Effector memory CD8-positive, alpha-beta T cell (primary cell): ENCODE measurements at places on chromosomes 3 and 15.

DNA sequence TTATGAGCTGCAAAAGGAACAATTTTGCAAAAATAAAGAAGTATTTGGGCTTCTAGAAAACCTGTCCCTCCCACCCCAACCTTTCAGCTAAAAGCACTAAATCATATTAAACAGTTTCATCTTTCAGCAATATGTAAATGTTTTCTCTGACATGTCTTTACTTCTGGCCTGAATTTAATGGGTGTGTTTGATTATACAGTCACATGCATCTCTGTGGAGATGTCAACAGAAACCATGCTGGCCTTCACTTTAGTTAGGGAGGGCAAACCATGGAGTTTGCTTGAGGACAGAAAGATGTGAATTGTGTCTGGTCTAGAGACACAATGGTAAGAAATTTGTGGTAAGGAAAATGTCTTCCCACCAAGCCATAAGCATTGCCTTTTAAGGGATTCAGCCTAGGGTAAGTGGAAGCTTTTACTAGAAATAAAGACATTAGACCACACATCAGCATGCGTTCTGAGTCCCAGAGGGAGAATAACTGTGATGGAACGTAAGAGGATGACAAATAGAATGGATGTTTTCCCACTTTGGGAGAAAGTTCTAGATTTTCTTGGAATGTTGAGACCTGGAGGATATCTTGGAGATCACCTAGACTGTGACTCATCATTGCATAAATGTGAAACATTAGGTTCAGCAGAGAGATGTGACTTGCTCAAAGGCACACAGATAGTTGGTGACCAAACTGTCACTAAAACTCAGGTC lies 68.9 kb downstream of the ST8SIA2 start:
- no peak for DNase-seq

GRCh38 chr3:122535964-122536631 lies 21.4 kb upstream of the KPNA1 start:
- no peak for DNase-seq

DNA sequence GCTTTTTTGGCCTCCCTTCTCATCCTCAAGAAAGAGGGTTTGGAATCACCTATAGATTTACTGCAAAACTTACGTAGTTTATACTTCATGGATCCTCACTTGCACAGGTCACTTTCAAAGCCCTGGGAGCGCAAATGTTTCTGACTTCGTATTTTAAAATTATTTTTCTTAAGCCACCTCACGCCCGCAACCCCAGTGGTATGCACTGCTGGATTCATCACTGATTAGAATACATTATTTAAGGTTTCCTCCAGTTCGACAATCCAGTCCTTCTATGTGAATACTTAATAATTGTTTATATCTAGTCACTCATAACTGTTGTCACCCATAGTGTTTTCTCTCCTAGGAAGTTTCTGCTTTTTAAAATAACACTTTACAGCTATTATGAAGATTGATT lies 339.9 kb downstream of the CHL1 start:
- DNase-seq, result no peak

DNA sequence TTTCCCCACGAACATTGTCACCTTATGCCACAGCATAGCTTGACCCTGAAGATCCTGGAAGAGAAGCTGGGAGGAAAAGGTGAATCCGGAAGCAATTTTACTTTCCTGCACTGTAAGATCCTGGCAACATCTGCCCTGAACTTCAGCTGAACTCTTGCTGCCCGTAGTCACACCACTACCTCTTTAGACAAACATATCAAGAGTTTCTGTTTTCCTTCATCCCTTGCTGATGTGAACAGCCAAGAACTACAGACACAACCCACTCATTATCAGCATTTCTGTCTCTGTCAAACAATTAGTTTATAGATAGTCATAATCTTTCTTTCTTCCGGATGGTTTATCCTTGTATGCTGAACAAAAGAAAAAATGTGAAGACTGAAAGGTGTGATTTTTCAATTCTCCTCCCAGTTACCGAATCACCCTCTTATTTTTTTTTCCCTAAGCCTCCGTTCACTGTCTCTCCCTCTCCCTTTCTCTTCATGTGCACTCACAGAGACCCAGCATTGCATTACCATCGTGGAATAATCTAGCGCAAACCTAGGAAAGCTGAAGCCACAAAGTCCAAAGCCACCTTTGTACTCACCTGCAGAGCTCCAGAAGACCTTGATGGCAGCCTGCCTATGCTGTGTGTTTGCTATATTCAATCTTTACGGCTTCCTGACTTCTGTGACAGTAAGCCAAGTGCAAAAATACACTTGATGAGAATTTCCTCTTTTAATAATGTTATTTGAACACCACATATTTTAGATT lies 229.2 kb downstream of the CDIN1 start:
- DNase-seq, result no peak

DNA sequence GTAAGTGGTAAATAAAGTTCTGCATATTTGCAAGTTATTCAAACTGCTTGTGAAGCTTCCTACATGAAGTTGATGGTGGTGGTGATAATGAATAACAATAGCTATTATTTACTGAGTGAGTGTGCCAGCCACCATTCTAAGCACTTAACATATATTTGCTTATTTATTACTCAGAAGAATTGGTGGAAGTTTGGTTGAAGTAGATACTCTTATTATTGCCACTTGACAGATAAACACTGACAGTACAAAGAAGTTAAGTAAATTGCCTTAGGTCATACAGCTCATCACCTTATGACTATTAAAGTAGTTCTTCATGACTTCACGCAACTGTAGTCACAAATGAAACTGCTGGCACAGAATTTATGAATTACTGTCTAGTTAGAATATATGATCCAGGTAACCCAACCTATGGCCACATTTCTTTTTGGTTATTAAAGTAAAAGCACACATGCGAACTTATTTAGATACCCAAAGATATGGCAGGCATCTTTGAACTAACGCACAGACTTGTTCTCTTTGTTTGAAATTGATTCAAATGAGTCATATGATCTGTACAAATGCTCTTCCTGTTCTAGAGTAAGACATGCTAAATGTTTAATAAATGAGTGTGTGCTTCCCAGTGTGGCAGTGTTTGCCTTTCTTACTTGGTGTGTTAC lies 99.8 kb upstream of the NR2F2 start:
- DNase-seq, result no peak

DNA sequence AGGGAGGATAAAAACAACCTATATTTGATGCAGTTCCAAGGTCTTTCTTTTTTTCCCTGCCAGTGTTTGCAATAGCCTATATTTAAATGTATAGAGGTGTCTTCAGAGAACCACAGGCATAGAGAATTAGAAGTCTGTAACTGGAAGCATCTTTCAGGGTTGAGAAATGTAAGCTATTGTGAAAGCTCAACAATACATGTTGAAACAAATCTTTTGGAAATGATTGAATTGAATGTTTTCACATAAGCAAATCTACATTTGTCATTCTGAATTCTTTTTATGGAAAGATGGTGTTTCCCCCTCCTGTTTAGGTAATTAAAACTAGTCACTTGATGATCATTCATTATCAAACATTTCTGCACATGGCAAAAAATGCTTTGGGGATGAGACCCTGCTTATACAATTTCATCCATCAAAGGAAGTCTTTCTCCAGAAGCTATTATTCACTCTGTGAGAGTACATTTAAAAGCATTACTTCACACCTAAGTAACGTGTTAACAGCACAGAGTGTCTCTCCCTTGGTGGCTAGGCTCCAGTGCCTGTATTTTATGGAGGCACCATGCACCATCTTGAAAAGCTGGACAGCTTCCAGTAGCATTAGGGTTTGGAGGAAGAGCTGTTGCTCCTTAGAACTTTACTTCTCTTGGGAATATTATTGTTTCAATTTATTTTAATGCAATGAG lies 406.2 kb downstream of the LSAMP start:
- DNase-seq, result no peak

DNA sequence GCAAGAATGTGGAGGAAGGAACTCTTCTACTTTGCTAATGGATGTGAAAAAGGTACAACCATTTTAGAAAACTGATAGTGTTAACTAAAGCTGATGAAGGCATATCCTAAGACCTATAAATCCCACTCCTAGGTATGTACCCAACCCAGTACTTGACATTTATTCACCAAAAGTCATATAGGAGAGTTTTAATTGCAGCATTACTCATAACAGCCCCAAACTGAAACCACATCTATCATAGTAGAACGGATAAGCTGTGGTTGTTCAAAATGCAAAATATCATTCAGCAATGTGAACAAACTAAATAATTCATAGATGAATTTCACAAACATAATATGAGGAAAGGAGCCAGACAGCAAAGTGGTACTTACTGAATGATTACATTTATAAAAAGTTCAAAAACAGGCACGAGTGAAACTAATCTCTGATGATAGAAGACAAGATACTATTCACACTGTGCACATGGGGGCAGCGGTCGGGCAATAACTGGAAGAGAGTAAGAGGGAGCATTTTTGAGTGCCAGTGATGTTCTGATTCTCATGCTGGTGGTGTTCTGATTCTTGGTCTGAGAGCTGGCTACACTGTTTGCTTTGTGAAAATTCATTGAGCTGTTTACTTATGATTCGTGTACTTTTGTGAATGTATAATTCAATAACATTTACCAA lies 34.3 kb downstream of the GOLIM4 start:
- no peak for DNase-seq

DNA sequence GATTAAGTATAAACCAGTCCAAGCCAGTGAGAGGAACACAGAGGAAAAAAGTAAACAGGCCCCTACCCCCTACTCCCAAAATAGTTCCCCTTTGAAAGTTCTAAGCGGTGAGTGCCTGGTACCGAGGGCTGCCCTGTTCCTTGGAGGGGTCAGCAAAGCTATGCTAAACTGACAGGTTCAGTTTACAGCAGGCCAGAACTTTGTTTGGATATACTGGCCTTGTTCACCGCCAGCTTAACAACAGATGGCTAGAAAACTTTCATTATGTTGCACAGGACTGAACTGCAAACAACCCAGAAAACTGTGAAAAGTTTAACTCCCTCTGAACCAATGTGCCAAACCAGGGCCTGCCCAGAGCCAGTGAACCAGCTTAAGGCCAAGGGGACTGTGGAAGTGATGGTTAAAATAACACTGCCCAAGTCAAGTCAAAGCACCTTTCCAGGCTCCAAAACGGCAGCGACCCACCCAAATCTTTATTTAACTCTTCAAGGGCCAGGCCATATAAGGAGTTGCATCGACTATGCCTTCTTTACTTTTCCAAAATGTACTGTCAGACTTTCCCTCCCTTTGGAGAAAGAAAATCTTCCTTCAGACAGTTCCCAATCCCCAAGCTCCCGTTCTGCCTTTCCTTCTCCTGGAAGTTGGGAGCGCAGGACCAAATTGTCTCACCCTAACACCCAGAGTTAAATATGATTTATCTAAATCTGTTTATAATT lies 448.0 kb downstream of the FOXP1 start:
- DNase-seq, result no peak

GRCh38 chr3:149085828-149086231 lies 503 bp downstream of the HLTF start:
- no peak for DNase-seq

- DNase-seq, result no peak
These were observed 530.8 kb downstream of the DIPK2A start for GRCh38 chr3:144502402-144502801.

DNA sequence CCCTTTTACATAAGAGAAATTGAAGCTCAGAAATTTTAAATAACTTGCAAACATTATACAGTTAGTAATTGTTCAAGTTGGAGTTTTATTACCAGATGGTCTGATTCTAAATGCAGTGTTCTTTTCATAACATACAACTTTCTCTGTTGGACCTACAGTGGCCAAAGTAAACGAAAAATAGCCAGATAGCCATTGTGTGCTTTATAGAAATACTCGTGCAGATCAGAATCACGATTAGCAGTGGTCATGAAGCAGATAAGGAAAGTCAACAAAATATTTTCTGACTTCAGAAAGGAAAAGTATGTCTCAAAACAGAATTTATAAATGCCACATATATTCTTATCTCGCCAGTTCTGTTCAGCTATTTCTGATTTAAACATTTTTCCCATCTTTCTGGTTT lies 436.9 kb downstream of the CNTN6 start:
- no peak for DNase-seq

GRCh38 chr15:79501086-79501485 lies 69.0 kb downstream of the MINAR1 start:
- no peak for DNase-seq

- DNase-seq, result peak; percentile 26
These were observed 593 bp downstream of the CIAO2A start for GRCh38 chr15:64092864-64093626.

GRCh38 chr3:188624828-188625227 lies 470.9 kb downstream of the LPP start:
- no peak for DNase-seq

GRCh38 chr3:69675786-69676530 lies 63.3 kb upstream of the MITF start:
- DNase-seq, result no peak

DNA sequence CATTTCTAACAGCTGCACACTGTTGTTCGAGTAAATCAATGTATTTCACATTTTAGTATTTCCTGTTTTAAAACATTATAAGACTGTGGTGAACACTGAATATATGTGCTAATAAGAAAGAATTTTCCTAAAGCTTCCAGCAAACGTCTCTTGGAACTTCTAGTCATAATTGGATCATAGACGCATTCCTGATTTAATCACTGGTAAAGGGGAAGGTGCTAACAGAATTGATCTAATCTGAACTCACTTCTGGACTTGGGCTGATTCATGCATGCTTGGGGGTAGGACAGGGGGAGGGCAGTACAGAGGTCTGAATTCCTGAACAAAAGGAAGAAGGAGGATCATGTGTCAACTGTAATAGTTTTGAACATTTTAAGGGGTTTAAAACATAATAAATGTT lies 7.3 kb upstream of the LEKR1 start:
- no peak for DNase-seq

- no peak for DNase-seq
These were observed 19.6 kb downstream of the DYNC1LI1 start for GRCh38 chr3:32551087-32551486.

DNA sequence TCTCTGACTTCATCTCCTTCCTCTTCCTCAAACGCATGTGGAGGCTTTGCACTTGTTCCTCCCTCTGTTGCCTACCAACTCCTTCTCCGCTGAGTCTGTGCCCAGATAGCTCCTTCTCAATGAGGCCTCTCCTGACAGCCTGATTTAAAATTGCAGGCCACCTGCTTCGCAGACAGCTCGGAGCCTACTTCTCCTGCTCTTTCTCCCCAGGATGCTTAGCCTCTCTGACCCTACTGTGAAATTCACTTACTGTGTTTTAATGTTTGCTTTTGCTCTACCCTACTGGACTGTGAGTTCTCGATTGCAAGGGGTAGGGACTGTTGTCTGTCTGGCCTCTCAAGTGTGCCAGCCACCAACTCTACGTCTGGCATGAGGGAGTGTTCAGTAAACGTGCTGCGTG lies 83.4 kb downstream of the EEFSEC start:
- DNase-seq, result no peak
